ENCODE measurements at places on chromosomes 12 and 14.

GRCh38 chr14:19771895-19772430 is 1.3 kb upstream of the OR4M1 start:
- DNase-seq: no peak

DNA sequence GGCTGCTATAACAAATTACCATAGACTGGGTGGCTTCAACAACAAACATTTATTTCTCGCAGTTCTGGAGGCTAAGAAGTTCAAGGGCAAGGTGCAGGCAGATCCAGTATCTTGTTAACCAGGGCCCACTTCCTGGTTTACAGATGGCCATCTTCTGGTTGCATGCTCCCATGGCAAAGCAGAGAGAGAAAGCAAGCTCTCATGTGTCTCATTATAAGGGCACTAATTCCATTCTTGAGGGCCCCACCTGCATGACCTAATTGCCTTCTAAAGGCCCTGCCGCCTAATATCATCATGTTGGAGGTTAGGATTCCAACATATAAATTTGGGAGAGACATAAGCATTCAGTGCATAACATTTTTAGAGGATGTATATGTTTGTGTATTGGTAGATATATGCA is 280.1 kb upstream of the TMPO start:
- no peak for DNase-seq

DNA sequence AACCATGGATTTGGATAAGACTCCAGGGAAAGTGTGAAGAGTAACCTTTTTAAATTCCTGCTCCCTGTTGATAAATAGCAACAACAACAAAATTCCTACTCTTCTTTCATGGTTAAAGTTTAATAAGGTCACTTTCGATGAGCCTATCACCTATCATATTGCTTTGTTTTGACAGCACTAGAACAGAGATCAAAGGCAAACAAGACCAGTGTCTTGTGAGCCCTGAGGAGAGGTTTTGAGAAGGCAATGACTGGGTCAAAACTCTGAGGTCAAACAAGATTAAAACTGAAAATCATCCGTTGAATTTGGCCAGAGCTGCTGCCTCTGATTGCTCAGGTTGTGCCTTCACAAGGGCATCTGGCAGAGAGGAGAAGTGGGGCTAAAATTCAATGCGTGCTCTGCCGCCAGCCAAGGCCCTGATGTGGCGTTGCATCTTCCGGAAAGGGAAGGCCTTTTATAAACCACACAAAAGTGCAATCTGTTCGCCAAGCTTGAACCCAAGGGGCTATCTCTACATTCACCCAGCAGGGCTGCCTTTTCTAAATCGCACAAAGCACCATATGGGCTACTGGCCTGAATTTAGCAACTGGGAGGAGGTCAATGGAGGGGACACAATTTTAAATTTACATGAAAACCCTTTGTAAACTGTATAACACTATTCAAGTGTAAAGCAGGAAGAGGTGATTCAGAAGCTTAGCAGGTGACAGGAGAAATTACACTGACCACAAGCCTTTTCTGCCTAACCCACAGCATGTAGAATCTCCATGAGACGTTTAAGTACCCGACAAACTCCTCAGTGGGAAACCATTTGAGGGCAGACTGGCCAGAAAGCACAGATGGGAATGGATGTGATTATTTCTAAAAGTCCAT is 140.8 kb downstream of the DAD1 start:
- DNase-seq: no peak

DNA sequence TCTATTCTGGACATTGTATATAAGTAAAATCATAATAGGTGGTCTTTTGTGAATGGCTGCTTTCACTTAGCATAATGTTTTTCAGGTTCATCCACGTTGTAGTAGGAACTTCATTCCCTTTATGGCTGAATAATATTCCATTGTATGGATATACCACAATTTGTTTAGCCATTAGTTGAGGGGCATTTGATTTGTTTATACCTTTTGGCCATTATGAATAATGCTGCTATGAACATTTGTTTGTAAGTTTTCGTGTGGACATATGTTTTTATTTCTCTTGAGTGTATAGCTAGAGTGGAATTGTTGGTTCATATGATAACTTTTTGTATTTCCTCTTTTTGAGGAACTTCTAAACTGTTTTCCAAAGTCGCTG is 123.3 kb downstream of the TTLL5 start:
- DNase-seq: no peak

DNA sequence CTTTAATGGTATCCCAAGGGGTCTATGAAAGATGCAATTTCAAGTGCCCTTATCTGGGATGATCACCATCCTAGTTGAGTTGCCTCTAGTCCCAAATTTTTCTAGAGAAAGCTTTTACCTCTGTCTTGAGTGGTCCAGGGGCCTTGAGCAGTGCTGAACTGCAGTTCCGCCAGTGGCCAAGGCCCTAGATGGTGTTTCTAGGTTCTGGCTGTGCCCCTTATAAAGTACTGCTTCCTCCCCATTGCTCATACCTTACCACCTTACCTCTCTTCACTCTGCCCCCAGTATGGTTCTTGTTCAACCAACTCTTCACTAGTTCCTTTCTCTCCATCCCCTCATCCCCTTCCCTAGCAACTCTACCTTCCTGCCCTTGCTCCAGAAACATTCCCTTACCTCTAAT is 3.7 kb downstream of the BATF start:
- no peak for DNase-seq

GRCh38 chr14:59997449-59997848 is 77.5 kb downstream of the LRRC9 start:
- DNase-seq: no peak

- no peak for DNase-seq
Observed at GRCh38 chr12:123983822-123984485, 10.9 kb downstream of the ZNF664 start.

- no peak for DNase-seq
Observed at GRCh38 chr14:68417009-68417650, 375.7 kb downstream of the ZFP36L1 start.

- no peak for DNase-seq
Observed at GRCh38 chr12:46207644-46208043, 61.2 kb downstream of the SLC38A1 start.

GRCh38 chr12:107906707-107907106 is 132.2 kb downstream of the ASCL4 start:
- no peak for DNase-seq

GRCh38 chr12:131232036-131232435 is 278.3 kb downstream of the ADGRD1 start:
- no peak for DNase-seq

GRCh38 chr12:31728289-31728916 is 418 bp downstream of the AMN1 start:
- DNase-seq: no peak

DNA sequence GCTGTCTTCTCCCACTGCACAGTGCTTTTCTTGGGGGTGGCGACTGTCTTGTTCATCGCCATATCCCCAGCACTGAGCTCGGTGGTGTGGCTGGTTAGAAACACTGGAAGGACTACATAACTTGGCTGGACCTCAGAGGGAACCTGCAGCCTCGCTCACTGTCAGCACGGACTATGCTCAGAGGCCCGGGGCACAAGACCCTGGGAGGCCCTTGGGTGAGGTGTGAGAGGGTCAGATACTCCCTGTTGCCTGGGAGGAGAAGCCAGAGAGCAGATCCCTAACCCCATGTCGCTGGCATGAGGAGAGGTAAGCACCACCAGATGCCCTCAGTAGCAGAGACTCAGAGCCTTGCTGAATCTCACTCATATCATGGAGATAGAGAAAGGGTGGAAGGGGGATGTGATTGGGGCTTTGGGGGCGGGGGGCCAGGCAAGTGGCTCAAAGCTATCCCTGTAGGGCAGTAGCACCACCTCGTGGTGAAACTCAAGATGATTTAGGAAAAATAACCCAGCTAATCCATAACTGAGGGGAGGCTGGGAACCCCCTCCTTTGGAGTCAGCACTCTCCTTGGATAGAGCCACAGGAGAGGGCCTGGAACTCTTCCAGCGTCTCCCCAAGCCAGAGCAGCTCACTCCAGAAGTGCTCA is 18.7 kb upstream of the HDAC7 start:
- DNase-seq: no peak

- no peak for DNase-seq
Observed at GRCh38 chr14:94079891-94080620, 946 bp downstream of the DDX24 start.

GRCh38 chr12:103707446-103707845 is 120.4 kb downstream of the STAB2 start:
- DNase-seq: no peak

DNA sequence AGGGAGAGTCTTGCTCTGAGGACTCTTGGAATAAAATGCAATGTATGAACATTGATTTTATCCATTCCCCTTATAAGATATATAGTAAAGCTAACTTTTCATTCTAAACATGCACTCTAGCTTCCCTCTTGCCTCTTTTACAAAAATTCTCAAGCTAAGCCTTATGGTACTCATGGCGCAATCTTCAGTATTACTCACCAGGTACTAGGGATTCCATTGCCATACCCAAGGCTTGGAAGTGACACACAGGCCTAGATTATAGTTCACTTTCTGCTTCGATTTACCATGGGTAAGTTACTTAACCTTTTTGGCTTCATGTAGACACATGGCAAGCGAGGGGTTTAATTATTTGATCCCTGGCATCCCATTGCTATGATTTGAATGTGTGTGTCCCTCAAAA is 331.5 kb downstream of the LRIG3 start:
- DNase-seq: no peak

- no peak for DNase-seq
Observed at GRCh38 chr14:74049876-74050495, 30.8 kb downstream of the BBOF1 start.

DNA sequence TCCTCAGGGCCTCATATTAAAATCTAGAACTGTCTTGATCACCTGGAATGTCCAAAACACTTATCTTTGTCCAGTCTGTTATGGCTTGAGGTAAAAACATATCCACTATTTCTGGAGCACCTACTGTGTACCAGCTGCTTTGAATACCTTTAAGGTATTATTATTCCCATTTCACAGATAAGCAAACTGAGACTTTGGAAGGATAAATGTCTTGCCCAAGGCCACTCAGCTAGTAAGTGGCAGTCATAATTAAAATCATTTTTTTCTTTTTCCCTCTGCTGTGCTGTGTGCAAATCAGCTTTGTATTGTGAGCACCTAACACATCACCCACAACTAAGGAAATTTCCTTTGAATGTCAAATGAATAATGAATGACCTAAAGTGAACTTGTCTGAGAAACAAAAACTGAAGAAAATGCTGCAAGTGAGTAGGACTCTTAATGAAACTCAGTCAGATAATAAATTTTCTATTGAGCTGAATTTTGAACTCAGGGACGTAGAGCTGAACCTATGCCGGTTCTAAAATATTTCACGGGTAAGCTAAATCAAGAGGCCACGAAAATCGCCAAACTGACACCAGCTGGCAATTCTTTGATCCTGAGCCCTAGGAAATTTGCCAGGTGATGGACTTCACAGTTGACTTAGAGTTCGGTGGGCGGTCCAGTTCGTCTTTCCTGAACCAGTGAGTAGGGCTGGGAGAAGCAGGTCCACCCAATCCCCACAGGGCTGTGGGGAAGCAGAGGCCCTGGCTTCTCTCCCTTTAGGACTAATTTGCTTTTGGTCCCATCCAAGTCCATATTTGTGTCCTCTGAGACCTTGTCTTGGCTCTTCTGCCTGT is 159.7 kb upstream of the PWP1 start:
- no peak for DNase-seq

DNA sequence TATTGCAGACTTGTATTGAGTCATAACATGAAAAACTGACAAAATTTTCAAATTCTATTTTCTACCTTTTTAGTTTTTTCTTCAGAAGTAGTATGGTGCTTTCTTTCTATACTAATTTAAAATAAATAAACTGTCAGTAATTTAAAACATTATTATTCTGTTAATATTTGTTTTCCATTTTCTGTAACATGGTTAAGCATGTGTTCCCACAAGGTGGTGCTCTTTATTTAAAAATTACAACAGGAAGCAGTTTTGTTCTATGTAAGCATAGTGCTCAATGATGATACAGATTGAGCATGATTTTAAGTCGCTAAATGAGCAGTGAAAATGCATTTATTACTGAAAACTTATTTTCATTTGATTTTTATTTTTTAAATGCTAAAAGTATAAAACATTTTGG is 114.6 kb downstream of the PPFIA2 start:
- no peak for DNase-seq
